ENCODE measurements at places on chromosomes 1 and 21.

DNA sequence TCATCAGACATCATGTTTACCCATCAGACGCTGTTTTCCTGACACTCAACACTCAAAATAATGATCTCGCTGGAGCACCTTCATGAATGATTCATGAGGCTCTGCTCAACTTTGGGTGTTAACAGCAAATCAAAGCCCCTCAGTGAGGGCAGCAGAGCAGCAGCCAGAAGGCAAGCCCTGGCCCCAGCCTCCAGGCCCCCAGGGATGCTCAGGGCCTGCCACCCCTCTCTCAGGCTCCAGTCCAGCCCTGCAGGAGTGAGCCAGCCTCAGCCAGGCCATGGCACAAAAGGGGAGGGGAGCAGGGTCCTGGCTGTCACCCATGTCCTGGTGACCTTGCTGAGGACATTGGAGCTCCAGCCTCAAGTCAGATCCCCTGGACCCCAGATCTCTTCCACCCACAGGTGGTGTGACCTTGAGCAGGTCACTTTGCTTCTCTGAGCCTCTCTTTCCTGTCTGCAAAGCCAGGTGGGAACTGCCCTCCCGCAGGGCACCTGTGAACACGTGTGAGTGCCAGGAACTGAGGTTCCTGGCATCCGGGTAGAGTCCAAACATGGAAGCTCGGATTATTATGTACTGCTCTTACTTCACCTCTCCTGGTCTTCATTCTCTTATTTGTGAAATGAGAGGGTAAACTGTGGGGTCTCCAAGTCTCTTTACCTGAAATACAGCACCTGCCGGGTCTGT is 161.6 kb upstream of the VAMP3 start:
- DNase-seq: no peak

- no peak for DNase-seq
Measured at GRCh38 chr1:3001471-3002348, 19.6 kb upstream of the ACTRT2 start.

DNA sequence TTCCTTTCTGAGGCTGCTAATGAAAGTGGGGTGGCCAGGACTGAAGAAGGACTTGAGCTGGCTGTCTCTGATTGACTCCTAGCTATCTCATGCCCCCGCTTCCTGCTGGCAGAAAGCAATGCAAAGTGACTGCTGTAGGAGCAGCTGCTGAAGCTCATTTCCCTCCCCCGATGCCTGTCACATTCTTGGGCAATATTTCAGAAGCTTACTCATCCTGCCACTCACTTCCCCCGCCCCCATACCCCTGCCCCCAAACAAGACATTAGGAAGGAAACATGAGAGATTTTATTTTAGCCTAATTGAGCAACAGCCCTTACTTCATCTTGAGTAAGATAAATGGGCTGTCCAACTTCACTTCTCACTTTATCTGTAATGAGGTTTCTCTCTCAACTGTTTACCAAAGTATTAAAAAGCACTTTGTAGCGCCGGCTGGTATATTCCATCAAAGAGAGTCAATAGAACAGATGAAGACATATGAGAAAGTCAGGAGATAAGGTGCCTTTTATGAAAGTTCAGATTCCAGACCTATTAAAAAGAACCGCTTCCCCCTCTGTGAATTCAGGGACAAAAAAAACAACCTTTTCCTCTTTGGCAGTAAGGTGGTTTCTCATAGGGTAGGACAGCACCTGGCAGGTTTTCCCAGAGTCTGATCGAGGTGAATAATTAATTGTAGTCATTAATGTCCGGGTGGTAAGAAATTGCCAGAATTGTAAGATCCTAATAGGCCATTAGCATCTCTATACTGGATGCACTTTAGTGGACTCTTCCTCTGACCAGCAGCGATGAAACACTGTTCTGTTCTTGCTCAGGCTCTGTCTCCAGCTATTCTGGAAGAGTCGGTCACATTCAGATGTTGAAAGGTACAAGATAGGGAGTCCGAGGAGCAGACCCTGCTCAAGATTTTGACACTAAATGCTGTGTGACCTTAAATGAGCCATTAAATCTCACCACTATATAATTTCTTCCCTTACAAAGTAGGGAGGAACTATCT is 70.2 kb downstream of the SH3GLB1 start:
- DNase-seq: peak; percentile 85

DNA sequence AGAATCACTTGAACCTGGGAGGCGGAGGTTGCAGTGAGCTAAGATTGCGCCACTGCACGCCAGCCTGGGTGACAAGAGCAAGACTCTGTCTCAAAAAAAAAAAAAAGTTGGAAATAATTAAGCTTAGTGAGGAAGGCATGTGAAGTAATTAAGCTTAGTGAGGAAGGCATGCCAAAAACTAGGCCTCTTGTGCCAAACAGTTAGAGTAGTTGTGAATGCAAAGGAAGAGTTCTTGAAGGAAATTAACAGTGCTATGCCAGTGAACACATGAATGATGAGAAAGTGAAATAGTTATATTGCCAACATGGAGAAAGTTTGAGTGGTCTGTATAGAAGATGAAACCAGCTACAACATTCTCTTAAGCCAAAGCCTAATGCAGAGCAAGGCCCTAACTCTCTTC is 85.0 kb downstream of the MAN1A2 start:
- no peak for DNase-seq

DNA sequence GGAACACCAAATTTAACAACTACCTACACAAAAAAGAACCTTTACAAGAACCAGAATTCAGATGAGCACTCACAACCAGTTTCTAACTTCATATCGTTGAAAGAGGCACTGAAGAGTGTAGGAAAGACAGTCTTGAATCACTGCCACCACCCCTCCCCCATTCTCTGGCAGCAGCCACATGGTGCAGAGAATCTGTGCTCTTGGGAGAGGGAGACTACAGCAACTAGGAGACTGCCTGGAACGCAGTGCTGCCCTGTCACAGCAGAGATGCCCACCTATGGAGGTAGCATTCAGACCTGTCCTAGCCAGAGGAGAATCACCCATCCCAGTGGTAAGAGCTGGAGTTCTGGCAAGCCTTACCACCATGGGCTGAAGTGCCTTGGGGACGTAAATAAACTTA is 7.3 kb downstream of the CCN1 start:
- no peak for DNase-seq

GRCh38 chr1:20487236-20487590 is 1.2 kb upstream of the CAMK2N1 start:
- DNase-seq: no peak

- DNase-seq: no peak
Measured at GRCh38 chr1:59900640-59901039, 25.9 kb downstream of the CYP2J2 start.

- DNase-seq: no peak
Measured at GRCh38 chr1:181767001-181767708, 283.8 kb downstream of the CACNA1E start.

DNA sequence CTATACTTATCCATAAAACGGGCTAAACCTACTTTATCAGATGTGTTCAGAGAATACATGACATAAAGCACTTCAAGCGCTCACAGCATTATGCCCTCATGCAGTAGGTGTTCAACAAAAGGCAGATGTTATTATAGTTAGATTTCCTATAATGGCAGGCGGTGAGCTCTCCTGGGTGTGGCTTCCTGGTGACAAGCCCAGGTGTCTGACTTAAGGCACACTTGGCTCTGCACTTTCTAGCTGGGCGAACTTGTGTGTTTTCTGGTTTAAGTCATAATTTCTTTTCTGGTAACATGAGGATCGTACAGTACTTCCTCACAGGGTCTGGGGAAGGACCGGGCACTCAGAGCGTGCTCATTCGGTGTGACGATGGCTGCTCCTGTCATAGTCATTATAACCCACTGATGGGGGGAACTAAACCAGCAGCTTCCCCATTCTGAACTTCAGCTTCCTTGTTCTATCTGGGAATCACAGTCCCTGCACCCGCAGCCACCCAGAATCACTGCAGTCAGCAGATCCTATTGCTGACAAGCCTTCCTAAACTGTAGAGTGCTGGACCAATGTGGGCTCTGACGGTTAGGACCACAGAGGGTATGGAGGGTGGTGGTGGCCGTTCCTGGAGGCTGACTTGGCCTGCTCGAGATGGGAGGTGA is 52.8 kb downstream of the IGSF21 start:
- DNase-seq: no peak

- DNase-seq: no peak
Measured at GRCh38 chr1:26724118-26724517, 28.3 kb downstream of the ARID1A start.

Data from renal pelvis (tissue), 12 donors.